ENCODE measurements at places on chromosomes 7 and 10.

GRCh38 chr7:30690011-30690410, 7.8 kb upstream of the CRHR2 start:
- no peak overlapping the region for H3K4me3 ChIP-seq
- H3K27me3 ChIP-seq = no peaks in the 10 kb centered on the region
- H3K27ac ChIP-seq = no peak overlapping the region
- DNase-seq = no peak
- no peaks in the 10 kb centered on the region for H3K4me1 ChIP-seq

- no peaks in the 10 kb centered on the region for H3K4me1 ChIP-seq
- H3K36me3 ChIP-seq = no peaks in the 10 kb centered on the region
- DNase-seq = no peak
- no peaks in the 10 kb centered on the region for H3K27me3 ChIP-seq
These were observed 55.4 kb upstream of the INHBA start for GRCh38 chr7:41758321-41758720.

GRCh38 chr10:1395481-1396296, 339.5 kb downstream of the WDR37 start:
- H3K27ac ChIP-seq = no peak overlapping the region
- H3K4me3 ChIP-seq = no peak overlapping the region
- no peaks in the 10 kb centered on the region for H3K4me1 ChIP-seq
- DNase-seq = no peak

DNA sequence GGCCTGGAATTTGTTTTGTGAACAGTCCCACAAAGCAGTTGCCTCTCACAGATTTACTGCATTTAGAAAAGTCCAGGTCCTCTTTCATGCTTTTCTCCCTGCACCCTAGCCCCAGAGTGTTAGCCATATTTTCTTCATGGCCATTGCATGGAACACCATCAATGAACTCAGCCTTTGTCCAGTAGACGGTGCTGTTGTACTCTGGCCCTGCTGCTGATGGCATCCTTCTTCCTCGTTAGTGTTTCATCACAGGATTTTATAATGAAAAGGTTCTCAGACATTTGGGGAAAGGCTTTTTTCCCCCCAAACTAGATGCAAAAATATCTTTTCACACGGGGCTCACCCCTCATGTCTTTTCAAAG, 93.0 kb upstream of the SLC25A13 start:
- no peaks in the 10 kb centered on the region for H3K27me3 ChIP-seq
- peaks cover 22% of the 10 kb centered on the region for H3K4me1 ChIP-seq
- peak; percentile 15 for DNase-seq
- H3K27ac ChIP-seq = no peak overlapping the region

DNA sequence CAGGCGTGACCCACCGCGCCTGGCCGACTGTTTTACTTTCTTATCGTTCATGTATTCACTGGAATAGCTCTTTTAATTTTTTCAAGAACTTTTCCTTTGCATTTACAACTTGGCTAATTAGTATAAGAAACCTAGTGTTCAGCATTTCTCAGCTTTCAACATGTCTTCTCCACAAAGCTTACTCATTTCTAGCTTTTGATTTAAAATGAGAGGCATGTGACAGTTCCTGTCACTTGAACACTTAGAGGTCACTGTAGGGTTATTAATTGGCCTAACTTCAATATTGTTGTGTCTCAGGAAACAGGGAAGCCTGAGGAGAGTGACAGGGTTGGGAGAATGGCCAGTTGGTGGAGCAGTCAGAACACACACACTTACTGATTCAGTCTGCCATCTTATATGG, 125.1 kb upstream of the GPR22 start:
- no peaks in the 10 kb centered on the region for H3K4me1 ChIP-seq
- H3K36me3 ChIP-seq = no peaks in the 10 kb centered on the region
- H3K27me3 ChIP-seq = no peaks in the 10 kb centered on the region
- DNase-seq = no peak
- no peak overlapping the region for H3K27ac ChIP-seq

GRCh38 chr7:90736968-90737939, 141.1 kb downstream of the CDK14 start:
- no peak for DNase-seq
- no peak overlapping the region for H3K4me3 ChIP-seq
- H3K27ac ChIP-seq = no peak overlapping the region
- H3K27me3 ChIP-seq = no peaks in the 10 kb centered on the region
- H3K4me1 ChIP-seq = no peaks in the 10 kb centered on the region

- no peak overlapping the region for H3K27ac ChIP-seq
- H3K4me3 ChIP-seq = no peak overlapping the region
- no peaks in the 10 kb centered on the region for H3K27me3 ChIP-seq
- H3K36me3 ChIP-seq = no peaks in the 10 kb centered on the region
- DNase-seq = no peak
These were observed 74.6 kb upstream of the PRSS58 start for GRCh38 chr7:142332421-142332820.

GRCh38 chr7:115910541-115911164, 119.9 kb downstream of the TFEC start:
- peaks cover 30% of the 10 kb centered on the region for H3K4me1 ChIP-seq
- H3K36me3 ChIP-seq = no peaks in the 10 kb centered on the region
- H3K27ac ChIP-seq = peak overlapping the region; percentile 60
- no peak overlapping the region for H3K4me3 ChIP-seq

- no peaks in the 10 kb centered on the region for H3K36me3 ChIP-seq
- no peak for DNase-seq
- no peaks in the 10 kb centered on the region for H3K27me3 ChIP-seq
- H3K4me3 ChIP-seq = no peak overlapping the region
- H3K27ac ChIP-seq = no peak overlapping the region
These were observed 124.8 kb downstream of the TSPAN12 start for GRCh38 chr7:120733143-120733542.

DNA sequence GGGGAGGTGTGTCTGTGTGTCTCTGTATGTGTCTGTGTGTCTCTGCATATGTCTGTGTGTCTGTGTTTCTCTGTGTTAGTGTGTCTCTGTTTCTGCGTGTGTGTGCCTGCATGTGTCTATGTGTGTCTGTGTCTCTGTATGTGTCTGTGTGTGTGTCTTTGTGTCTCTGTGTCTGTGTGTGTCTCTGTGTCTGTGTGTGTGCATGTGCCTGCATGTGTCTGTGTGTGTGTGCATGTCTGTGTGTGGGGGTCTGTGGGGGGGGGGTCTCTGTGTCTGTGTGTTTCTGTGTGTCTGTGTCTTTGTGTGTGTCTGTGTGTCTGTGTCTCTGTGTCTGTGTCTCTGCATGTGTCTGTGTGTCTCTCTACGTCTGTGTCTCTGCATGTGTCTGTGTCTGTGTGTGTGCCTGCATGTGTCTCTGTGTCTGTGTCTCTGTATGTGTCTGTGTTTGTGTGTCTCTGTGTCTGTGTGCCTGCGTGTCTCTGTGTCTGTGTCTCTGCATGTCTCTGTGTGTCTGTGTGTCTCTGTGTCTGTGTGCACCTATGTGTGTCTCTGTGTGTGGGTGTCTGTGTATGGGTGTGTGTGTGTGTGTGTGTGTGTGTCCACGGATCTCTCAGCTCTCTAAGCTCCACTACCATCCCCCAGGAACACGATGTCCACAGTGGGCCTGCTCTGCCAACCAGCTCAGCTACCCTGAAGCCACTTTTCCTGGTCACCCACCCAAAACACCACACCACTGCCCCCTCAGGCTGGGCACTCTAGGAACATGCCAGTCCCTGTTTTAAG, 41.7 kb downstream of the RASGEF1A start:
- H3K27ac ChIP-seq = no peak overlapping the region
- no peak for DNase-seq
- H3K36me3 ChIP-seq = no peaks in the 10 kb centered on the region
- H3K4me3 ChIP-seq = no peak overlapping the region
- H3K27me3 ChIP-seq = no peaks in the 10 kb centered on the region
